ENCODE measurements at places on chromosomes 1 and 21.

GRCh38 chr21:39454949-39455668 lies 3.3 kb downstream of the SH3BGR start:
- no peaks in the 10 kb centered on the region for H3K4me1 ChIP-seq
- peaks cover 4% of the 10 kb centered on the region for H3K27me3 ChIP-seq
- H3K36me3 ChIP-seq, result no peaks in the 10 kb centered on the region
- no peak overlapping the region for H3K4me3 ChIP-seq
- DNase-seq, result no peak

GRCh38 chr1:39134768-39135333 lies 69.6 kb upstream of the MACF1 start:
- no peaks in the 10 kb centered on the region for H3K36me3 ChIP-seq
- H3K4me1 ChIP-seq, result peaks cover 7% of the 10 kb centered on the region
- no peak for DNase-seq
- no peak overlapping the region for H3K4me3 ChIP-seq

- no peak overlapping the region for H3K4me3 ChIP-seq
- no peaks in the 10 kb centered on the region for H3K4me1 ChIP-seq
- no peak overlapping the region for H3K27ac ChIP-seq
- H3K27me3 ChIP-seq, result no peaks in the 10 kb centered on the region
- no peak for DNase-seq
These were observed 125.0 kb upstream of the DMRTA2 start for GRCh38 chr1:50548243-50548642.

DNA sequence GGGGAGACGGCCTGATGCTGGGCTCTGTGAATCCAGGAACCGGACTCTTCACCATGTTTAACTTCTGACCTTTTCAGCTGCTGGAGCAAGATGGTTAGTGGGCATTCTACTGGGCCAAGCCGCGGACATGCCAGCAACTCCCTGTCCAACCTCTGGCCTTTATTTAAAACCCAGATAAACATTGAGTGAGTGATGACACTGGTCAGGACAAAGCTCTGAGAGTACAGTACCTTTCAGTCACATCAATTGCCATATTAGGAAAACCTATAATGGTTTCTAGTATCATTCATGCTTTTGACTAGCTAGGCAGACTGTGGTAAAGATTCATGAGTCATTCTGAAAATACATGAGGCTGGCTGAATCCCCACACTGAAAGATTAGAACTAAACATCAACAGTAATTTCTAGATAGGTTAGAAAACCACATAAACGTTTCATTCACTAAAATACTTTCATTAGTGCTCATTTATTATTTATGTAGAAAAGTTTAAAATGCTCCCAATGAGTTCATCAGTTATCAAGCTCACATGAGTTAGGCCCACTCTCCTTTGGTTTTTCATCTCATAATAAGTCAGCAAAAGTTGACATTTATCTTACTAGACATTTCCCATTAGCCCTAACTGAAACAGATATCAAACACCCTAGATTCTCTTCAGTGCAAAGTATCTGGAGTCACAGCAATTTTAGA lies 7.1 kb upstream of the ACTA1 start:
- H3K27me3 ChIP-seq, result peaks cover 22% of the 10 kb centered on the region
- H3K4me3 ChIP-seq, result no peak overlapping the region
- H3K36me3 ChIP-seq, result peaks cover 56% of the 10 kb centered on the region

GRCh38 chr1:45246760-45247159 lies 40.4 kb upstream of the ZSWIM5 start:
- H3K4me1 ChIP-seq, result peaks cover 6% of the 10 kb centered on the region
- DNase-seq, result no peak
- no peak overlapping the region for H3K27ac ChIP-seq
- peaks cover 2% of the 10 kb centered on the region for H3K27me3 ChIP-seq
- H3K4me3 ChIP-seq, result no peak overlapping the region

DNA sequence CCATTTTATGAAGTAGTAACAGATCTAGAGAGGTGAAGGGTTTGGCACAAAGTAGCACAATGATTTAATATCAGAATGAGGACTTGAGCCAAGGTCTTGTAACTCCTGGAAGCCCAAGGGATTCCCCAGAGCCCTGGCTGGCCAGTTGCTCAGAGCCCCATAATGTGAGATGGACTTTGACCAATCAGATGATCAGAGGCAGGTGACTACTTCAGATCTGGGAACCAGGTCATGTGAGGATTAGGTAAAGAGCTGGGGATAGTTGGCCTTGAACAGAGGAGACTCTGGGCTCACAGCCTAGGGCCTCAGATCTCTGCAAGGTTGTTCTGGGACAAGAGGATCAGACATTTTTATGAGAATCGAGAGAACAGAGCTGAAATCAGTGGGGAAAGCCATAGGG lies 18.9 kb downstream of the SHISAL2A start:
- no peaks in the 10 kb centered on the region for H3K27me3 ChIP-seq
- H3K27ac ChIP-seq, result no peak overlapping the region
- no peak for DNase-seq
- H3K4me3 ChIP-seq, result no peak overlapping the region

Data from activated T-helper 2 cell treated with anti-CD3 and anti-CD28 coated beads, Interferon-gamma antibody, Interleukin-2, Interleukin-4, amounts not matched to agents 10 μg/mL and 5 μg/mL and 100 μg/mL, durations not matched to agents 14 hours and 24 hours and 36 hours (primary cell).